ENCODE measurements at places on chromosomes 1 and 21.

DNA sequence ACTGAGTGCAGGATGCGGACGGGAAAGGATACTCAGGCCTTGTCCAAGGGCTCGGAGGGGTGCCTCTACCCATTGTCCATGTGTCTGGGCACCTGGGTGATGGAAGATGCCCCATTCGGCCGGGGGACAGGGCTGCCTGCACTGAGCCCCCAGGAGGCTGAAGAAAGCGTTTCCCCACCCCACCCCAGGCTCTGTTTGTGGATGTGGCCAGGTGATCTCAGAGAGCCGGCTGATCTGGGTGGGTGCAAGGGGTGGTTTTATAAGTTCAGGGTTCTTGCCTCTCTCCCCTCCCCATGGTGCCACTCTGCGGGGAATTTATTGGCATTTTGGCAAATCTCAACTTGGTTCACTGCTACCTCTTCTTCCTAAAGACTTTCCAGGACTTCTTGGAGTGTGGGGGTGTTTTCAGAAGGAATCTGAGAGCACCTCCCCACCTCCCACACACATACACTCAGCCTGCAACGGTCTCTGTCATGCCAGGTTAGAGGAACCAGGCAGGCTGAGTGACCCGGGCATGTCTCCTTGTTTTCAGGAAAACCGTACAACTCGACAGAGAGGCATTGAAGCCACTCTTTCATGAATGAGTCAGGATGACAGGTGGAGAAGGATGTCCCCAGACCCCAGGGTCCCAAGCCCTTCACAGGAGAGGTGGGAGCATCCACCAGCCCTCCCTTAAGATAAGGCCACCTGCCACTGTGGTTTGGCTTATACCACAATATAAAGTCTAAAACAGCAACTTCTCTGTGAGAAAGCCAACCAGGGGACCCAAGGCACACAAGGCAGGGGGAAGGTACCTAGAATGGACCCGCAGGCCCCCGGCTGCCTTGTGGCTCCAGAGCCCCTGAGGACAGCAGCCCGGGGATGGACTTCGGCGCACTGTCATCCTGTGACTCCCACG lies 174.9 kb downstream of the ETS2 start:
- no peak for DNase-seq

- no peak for DNase-seq
These were observed 63.4 kb downstream of the DDR2 start for GRCh38 chr1:162695687-162696086.

- DNase-seq: no peak
These were observed 75.3 kb downstream of the FOXJ3 start for GRCh38 chr1:42259739-42260064.

GRCh38 chr21:46515109-46515508 lies 56.4 kb downstream of the DIP2A start:
- no peak for DNase-seq

- DNase-seq: no peak
These were observed 10.2 kb downstream of the CD55 start for GRCh38 chr1:207331354-207332313.

DNA sequence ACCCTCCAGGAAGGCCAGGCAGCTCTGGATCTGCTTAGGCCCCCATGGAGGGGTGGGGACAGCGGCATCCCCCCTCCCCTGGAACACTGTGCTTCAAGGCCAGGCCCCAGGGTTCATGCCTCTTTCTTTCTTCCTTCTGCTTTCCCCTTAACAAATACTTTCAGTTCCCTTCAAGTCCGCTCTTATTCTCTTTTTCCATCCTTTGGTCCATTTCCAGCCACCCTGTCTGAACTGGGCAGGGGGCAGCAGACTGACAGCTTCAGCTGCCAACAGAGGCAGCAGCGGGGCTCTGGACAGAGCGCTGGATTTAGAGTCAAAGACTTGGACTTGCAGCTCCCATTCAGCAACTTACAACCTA lies 1.1 kb upstream of the CD244 start:
- DNase-seq: no peak

DNA sequence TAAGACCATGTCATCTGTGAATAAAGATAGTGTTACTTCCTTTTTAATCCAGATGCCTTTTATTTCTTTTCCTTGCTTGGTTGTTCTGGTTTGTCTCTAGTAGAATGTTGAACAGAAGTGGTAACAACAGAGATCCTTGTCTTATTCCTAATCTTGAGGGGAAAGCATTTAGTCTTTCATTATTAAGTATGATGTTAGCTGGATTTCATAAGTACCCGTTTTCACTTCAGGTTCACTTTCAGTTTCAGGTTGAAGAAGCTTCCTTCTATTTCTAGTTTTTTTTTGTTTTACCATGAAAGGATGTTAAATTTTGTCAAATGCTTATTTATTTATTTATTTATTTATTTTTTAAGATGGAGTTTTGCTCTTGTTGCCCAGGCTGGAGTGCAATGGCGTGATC lies 22.3 kb upstream of the AGPAT3 start:
- DNase-seq: no peak

DNA sequence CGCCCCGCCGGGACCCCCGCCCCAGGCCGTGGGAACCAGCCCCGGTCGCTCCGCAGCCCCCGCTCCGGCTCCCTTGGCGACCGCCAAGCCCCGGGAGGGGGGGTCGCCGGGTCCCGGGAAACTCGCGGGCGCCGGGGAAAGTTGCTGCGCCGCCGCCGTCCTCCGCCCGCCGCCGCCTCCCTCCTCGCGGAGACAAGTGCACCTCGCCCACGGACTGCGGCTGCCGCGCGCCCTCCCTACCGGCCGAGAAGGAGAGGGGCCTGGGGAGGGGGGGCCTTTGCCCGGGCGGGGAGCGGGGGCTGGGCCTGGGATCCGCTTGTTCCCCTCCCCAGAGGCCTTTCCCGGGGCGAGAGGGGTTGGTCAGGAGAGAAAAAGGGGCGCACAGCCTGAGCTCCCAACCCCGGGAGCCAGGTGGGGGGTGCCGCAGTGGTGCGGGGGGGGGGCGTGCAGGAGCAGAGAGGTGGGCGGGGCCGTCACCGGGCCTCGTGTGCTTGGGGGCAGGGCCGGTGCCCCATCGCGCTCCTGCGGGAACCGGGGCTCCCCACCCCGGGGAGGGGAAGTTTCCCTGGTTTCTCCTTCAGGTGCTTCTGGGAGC lies 592 bp downstream of the AGRN start:
- DNase-seq: no peak

- DNase-seq: no peak
These were observed 90.0 kb downstream of the URB2 start for GRCh38 chr1:229716069-229716468.

- DNase-seq: no peak
These were observed 67.5 kb upstream of the BEND5 start for GRCh38 chr1:48844187-48844586.

- no peak for DNase-seq
These were observed 153.2 kb downstream of the COQ8A start for GRCh38 chr1:227093309-227093708.

- DNase-seq: no peak
These were observed 41.7 kb upstream of the SOX13 start for GRCh38 chr1:204031098-204031710.

DNA sequence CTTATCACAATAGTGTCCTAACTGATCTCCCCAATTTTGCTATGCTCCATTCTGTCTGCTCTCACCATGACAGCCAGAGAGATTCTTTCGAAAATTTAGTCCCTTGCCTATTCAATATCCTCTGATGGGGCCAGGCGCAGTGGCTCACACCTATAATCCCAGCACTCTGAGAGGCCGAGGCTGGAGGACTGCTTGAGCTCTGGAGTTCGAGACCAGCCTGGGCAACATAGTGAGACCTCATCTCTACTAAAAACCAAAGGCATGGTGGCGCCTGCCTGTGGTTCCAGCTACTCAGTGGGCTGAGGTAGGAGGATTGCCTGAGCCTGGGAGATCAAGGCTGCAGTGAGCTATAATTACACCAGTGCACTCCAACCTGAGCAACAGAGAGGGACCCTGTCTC lies 16.1 kb upstream of the PDZK1IP1 start:
- no peak for DNase-seq

DNA sequence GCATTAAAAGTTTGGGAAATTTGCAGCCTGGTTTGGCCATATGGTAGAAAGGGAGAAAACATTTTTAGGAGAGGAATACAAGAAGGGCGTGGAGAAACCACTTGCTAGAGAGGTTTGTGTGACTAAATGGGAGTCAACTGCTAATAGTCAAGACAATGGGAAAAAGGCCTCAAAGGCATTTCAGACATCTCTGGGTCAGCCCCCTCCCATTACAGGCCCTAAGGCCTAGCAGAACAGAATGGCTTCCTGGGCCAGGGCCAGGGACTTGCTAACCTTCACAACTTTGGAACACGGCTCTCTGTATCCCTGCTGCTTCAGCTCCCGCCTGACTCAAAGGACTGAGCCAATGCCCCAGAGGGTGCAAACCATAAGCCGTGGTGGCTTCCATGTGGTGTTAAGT lies 752.3 kb upstream of the ADAMTS5 start:
- no peak for DNase-seq

DNA sequence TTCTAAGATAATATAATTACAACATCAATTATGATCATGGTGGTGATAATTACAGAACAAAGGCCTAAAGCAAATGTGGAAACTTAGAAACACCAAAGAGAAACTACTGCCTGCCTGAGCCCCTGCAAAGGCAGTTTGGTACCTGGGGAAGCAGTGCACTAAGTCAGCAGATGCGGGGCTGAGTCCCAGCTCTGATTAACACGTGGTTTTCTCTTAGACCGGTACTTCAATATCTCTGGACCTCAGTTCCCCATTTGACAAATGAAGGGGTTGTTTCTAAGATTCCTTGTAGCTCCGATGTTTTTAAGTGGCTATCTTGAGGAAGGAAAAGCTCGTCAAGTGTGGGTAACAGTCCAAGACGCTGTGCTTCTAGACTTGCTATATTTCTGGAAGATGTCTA lies 16.7 kb upstream of the PLEKHA6 start:
- no peak for DNase-seq

- DNase-seq: peak; percentile 39
These were observed 19.7 kb upstream of the ALDH9A1 start for GRCh38 chr1:165717918-165718515.

- DNase-seq: no peak
These were observed 4.2 kb downstream of the FABP3 start for GRCh38 chr1:31368611-31369107.

DNA sequence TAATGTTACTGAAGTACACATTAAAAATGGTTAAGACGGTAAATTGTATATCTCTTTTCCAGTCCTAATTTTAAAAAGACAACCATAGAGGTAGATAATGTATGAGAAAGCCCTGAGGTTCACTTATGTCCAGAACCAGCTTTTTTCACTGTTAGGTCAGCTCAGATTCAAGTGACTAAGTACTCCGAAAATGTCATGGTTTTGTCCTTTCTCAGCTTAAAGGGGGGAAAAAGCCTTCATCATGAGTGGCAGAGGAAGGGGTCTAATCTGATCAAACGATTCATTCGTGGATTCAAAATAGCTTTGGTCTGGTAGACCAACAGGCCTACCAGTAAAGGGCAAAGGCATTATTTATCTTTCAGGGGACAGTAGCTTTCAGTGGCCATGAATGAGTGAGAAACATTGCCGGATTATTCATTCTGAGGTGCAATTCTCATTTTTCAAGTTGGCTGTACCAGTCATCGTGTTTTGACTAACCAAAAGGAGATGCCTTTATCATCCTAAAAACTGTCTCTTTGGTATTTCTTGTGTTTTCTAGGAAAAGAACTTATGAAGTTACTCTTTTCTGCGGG lies 208.4 kb downstream of the HHIPL2 start:
- DNase-seq: no peak

GRCh38 chr1:159179906-159180305 lies 8.5 kb downstream of the CADM3 start:
- no peak for DNase-seq

DNA sequence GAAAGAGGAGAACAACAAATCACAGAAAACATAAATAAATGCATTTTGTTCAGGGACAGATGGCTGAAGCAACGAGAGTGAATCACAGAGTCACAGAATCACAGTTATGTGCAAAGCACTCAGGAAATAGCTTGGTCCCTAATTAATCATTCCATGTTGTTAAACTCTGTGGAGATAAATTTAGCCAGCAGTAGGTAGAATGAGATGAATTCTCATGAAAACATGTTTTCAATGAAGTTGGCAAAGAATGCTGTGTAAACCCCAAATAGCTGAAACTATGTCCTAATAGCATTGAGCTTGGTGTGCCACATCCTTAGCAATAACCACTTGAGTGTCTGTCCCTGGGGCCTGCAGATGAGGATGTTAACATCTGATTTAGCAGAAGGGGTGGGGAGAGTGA lies 20.4 kb downstream of the LEPR start:
- no peak for DNase-seq

GRCh38 chr1:44828003-44828651 lies 14.9 kb downstream of the PTCH2 start:
- DNase-seq: no peak

DNA sequence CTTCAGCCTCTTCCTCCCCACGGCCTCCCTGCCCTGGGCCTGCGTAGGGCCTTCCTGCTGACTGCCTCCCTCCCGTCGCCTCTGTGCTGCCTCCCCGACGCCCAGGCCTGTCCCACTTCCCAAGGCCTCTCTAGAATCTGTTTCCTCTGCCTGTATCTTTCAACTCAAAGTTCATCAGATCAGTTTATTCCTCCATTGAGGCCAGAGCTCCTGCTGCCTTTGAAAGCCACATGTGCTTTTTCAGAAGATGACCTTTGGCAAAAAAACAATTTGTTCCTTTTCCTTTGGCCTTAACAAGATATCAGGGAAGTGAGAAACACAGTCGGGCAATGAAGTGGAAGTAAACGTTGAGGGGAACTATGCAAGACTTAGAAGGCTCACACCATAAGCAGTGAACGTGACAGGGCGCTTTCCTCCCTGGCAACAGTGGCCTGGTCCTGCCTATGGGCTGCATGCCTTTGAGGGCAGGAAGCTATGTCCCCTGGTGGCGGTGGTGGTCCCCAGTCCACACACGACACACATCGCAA lies 85.9 kb downstream of the PSMG1 start:
- no peak for DNase-seq

DNA sequence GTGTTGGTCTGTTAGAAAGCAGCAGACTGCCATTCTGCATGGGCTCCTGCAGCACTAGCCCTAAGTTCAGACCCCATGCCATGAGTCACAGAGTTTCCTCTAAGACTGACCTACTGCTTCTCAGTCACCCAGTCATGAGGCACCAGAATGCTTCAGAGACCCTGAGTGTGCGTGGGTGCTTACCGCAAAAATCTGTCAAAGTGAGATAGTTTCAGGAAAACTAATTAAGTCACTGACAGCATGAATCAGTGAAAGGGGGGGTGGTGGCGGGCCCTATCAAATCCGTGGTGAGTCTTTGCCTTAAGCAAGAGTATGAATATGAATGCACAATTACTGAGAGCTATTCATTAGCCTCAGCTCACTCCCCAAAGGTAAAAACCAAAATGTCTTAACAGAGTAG lies 98.1 kb downstream of the KCTD3 start:
- no peak for DNase-seq

DNA sequence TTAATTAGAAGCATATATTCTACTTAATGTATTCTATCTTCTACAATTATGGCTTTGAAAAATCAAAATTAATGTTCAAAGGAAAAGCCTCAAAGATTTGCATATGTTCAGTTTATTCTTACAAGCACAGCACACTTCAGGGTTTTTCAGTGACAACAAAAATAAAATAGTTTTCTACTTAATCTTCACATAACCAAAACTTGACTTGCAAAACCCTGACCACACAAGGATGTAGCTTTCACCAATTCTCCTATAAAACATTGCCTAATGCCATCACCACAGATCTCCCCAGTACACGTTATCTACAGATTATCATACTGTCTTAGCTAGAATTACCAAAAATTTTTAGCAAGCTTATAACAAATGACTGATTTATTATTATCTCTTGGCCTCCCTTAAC lies 23.3 kb downstream of the LPAR3 start:
- DNase-seq: no peak

Data from NCI-H1694 (cell line).